Stimulated activated CD4-positive, alpha-beta T cell treated with anti-CD3 and anti-CD28 coated beads, Interleukin-2, amount 100 ng/mL, for 4 hours (primary cell): ENCODE measurements at places on chromosomes 6 and 20.

GRCh38 chr20:62799873-62800272, 3.6 kb downstream of the MRGBP start:
- no peak for DNase-seq

DNA sequence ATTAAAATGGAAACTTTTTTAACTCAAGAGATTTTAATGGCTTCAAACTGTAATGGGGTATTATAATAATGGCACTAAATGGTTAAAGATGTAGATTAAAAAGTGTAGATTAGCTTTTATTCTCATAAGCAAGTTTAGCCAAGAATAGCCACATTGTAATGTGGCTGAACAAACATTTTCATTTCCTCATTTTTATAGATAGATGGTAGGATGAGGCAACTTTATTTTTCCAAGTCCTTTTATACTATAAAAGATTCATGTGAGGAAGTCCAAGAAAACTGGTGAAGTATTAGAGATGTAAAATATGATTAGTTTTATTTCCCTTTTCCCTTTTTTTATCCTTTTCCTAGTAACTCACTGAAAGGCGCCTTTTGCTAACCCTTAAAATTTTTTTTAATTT, 88.8 kb downstream of the ATRN start:
- no peak for DNase-seq

GRCh38 chr20:48711696-48712464, 115.9 kb downstream of the PREX1 start:
- DNase-seq = no peak

- no peak for DNase-seq
Measured at GRCh38 chr20:35902545-35902941, 51.8 kb downstream of the SCAND1 start.

DNA sequence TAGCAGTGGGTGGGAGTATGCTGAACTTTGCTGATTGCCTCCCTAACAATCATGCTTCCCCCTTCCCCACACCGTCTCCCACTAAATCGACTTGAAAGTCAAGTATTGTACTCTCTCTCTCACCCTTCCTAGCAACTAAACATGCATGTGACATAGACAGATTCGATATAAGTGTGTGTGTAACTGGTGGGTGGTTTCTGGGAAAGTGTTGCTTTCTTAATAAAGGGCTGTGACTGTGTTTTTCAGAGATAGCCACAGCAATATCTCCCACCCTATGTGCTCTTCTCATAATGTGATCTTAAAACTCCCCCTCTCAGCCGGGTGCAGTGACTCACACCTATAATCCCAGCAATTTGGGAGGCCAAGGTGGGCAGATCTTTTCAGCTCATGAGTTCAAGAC, 49.3 kb upstream of the E2F3 start:
- no peak for DNase-seq

DNA sequence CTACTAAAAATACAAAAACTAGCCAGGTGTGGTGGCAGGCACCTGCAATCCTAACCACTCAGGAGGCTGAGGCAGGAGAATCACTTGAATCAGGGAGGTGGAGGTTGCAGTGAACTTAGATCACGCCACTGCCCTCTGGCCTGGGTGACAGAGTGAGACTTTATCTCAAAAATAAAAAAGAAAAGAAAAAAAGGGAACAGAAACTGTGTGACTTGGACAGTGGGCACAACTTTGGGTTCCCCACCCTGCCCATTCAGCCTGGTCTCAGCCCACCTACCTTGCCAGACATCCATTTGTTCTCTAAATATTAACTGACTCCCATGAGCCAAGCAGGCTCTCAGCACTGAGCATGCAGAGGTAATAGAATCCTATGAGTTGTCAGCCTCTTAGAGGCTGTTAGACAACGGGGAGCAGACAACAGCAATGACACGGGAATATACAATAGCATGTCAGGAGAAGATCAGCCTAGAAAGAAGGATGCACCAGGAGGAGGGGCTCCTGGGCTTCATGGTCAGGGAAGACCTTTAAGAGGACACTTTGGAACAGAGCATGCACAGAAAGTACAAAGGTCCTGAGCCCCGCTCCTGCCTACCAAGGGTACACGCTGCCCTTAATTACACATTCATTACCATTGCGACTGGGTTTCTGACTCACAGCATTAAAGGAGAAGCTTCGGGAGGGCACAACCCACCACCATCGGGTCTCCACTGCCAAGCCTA, 20.0 kb downstream of the FAM209B start:
- no peak for DNase-seq

DNA sequence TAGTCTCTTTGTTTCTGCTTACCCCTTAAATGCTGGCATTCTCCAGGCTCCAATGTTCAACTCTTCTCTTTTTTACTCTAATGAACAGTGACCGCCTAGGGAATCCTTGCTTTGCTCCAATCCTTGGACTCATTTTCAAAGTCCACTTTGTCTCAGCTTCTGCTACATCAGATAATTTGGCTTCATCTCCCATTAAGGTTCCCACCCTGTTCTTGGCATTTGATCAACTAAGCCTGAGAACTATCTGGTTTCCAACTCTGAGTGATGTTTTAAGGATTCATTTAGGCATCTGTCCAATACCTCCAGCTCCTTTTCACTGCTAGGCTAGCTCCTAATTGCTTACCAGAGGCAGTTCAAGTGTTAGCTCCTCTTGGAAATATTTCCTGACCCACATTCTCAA, 64.9 kb downstream of the ME1 start:
- DNase-seq = no peak

GRCh38 chr6:151374036-151374683, 17.2 kb downstream of the ZBTB2 start:
- no peak for DNase-seq

GRCh38 chr6:111793711-111794111, 79.5 kb downstream of the FYN start:
- no peak for DNase-seq

DNA sequence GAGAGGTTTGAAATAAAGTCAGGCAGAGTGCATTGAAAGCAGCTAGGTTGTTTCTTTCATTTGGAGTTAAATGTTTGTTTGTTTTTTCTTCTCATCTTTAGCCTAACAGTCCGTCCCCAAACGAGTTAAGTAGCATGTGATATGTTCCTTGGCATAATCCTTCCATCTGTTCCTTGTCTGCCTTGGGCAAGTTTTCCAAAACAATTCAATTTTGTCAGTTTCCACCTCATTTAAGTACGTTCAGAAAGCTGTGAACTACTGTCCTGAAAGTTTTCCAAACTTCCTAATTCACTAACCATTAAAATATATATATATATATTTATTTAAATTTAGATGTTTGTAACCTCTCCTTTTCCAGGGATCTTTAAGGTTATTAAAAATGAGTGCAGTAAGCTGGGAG, 61.8 kb upstream of the HDAC2 start:
- no peak for DNase-seq
